ENCODE measurements at places on chromosomes 12 and 14. TPM values are rescaled to one million over a fixed set of nuclear protein-coding genes. Genes with fewer than 3 reads are reported as not detected.

Gene HOXC13
- 0.86 TPM for polyA plus RNA-seq

Gene LMNTD1
- polyA plus RNA-seq, result 0.80 TPM

Gene MLXIP
- 31.7 TPM for polyA plus RNA-seq

Gene EIF2B2
- polyA plus RNA-seq, result 59.1 TPM

Gene PTPRO
- 12.0 TPM for polyA plus RNA-seq

Gene TAS2R20
- polyA plus RNA-seq, result 2.5 TPM

Gene CEBPE
- polyA plus RNA-seq, result not detected

Gene KRT80
- 13.2 TPM for polyA plus RNA-seq

Gene STAT2
- 74.3 TPM for polyA plus RNA-seq

GRCh38 chr12:128682548-128683275, 141.0 kb downstream of the SLC15A4 start:
- no peak for DNase-seq

GRCh38 chr14:51660741-51661140, 9.0 kb downstream of the FRMD6 start:
- no peak for DNase-seq

GRCh38 chr14:34374998-34375740, 86.9 kb downstream of the SPTSSA start:
- no peak for DNase-seq

DNA sequence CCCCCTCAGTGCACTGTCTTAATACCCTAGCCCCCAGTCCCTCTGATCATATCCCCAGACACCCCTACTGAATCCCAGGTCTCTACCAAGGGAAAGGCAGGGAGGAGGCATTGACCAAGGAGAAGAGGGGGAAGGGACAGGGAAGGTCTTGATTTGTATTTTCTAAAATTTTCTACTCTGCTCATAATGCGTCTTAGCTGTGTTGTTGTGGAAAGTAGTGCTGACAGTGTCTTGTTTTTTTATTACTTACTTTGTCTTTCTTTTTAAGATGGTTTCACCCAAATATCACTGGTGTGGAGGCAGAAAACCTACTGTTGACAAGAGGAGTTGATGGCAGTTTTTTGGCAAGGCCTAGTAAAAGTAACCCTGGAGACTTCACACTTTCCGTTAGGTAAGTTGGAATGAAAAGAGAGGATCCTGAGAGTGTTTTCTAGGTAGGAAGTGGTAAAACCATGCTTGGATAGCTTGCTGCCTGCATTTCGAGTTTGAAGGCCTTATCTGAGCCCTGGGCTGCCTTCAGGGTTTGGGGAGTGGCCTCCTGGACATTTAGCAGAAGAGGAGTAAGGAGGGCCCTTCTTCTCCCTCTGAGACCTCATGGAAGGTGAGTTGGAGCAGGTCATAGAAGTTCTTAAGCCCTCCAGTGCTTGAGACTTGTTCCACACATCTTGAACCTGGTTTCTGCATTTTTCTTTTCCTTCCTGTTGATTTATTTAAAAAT, 27.4 kb downstream of the PTPN11 start:
- no peak for DNase-seq

DNA sequence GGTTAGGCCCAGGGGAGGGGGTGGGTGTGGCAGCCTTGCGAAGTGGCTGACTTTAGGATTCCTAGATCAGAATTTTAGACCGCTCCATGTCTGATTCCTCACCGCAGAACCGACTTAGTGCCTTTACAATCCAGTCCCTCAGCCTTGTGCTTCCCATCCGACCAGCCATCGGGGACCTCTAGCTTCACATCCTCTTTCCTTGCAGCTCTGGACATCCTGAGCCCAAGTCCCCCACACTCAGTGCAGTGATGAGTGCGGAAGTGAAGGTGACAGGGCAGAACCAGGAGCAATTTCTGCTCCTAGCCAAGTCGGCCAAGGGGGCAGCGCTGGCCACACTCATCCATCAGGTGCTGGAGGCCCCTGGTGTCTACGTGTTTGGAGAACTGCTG, 557 bp downstream of the COPS7A start:
- peak; percentile 16 for DNase-seq

DNA sequence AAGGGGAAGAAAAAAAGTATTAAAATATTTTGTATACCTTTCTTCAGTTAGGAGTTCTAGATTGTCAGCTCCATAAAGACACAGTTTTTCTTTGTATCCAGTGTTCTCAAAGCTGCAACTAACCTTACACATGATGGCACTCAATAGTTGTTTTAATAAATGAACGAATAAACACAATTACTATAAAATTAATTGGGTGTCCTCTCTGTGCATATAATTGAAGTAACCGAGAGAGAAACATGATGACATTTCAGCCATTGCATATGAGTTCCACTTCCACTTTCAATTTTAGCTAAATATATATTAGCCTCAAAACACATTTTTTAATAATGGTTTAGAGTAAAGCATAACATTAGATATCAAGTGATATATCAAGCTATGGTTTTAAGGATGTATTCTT, 671.2 kb downstream of the LRFN5 start:
- DNase-seq, result no peak

GRCh38 chr12:61860451-61860850, 399.8 kb upstream of the USP15 start:
- DNase-seq, result no peak

DNA sequence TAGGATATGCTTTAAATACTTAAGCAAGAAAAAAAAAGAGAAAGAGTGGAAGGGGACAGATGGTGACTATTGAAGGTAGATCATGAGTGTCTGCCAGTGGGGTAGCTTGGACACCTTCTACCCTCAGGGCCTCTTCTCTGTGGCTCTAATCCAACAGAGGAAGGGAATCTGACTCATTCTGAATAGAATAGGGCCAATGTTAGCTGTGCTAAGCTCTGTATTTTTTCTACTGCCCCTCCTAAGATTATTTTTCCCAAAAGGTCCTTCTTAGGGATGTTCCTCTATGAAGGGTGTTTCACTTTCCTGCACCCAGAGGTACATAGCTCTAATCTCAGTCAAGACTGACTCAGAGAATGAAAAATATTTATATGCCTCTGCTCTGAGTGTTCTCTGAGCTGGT, 25.6 kb downstream of the UNC79 start:
- DNase-seq, result no peak

DNA sequence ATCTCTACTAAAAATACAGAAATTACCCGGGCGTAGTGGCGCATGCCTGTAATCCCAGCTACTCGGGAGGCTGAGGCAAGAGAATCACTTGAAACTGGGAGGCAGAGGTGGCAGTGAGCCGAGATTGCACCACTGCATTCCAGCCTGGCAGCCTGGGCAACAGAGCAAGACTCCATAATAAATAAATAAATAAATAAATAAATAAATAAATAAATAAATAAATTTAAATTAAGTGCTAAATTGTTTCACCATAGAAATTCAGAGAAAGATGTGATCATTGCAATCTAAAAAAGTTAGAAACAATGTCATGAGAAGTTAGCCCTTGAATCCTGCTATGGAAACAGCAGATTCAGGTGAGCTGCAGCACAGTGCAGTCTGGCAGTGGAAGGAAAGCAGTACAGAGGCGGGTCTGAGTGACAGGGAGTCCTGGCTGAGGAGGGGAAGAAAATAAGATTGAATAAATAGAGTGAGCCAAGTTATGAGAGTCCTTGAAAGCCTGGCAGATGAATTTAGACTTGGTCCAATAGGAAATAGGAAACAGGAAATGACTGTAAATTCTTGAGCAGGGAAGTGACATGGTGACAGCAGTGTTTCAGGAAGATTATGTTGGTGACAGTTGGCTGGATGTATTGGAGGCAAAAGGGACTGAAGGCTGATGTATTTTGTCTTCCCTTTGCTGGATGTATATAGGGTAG, 241.5 kb downstream of the GXYLT1 start:
- no peak for DNase-seq

GRCh38 chr14:20970983-20971704, 15.9 kb downstream of the RNASE2 start:
- peak; percentile 83 for DNase-seq

DNA sequence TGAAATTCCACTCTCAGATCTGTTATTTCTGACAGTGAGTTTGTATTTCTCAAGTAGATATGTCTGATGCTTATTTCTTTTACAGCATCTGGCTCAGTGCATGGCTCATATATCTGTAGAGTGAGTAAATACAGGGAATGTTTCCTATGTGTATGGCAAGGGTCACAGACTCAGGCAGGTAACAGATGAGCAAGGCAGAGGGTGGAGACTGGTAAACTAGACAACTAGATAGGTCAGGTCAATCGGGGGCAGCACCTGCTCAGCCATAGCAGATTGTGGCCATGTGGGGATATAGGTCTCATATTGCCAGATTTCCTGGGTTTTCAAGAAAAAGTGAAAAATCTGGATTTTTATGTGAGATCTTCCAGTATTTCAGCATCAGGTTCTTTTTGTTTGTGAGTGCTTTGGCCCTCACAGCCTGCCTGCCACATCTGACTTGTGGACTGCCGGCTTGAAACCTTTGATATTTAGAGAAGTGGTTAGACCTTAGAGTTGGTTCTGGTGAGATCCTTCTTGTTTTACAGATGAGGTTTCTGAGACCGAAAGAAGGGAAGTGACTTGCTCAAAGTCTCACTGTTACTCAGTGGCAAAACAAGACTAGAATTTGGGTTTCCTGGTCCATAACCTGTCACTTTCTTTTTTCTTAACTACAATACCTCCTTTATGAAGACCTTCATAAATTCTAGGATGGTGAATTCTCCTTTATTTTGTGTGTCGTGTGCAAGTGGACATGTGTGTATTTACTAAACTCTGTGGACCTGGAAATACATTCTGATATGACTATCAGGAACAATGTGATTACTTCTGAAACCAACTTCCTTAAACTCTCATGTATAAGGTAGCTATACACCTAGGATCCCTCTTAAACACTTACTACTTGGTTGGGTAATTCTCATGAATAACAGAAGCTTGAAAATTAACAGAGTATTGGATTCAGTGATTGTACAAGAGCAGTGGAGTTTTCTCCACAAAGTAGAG, 34.4 kb downstream of the PROX2 start:
- no peak for DNase-seq

GRCh38 chr14:104887623-104888488, 22.8 kb downstream of the CEP170B start:
- no peak for DNase-seq

- DNase-seq, result no peak
Observed at GRCh38 chr12:66541426-66541825, 137.4 kb downstream of the GRIP1 start.

DNA sequence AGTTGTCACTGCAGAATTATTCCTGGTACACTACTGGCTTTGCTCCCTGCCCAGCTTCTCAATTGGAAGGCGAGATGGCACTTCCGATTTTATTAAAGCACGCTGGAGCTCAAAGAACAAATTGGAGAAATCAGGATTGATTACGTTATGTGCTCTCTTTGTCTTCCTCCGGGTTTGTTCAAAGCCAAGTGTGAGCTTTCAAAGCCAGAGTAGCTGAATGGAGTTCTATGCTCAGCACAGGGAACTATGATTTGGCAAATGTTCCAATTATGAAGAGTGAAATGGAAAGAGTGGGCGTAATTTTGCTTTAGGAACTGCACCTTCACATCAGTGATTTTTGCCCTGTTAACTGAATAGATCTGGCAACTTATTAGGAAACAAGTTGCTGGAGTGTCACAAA, 72.4 kb downstream of the FLRT2 start:
- DNase-seq, result no peak

DNA sequence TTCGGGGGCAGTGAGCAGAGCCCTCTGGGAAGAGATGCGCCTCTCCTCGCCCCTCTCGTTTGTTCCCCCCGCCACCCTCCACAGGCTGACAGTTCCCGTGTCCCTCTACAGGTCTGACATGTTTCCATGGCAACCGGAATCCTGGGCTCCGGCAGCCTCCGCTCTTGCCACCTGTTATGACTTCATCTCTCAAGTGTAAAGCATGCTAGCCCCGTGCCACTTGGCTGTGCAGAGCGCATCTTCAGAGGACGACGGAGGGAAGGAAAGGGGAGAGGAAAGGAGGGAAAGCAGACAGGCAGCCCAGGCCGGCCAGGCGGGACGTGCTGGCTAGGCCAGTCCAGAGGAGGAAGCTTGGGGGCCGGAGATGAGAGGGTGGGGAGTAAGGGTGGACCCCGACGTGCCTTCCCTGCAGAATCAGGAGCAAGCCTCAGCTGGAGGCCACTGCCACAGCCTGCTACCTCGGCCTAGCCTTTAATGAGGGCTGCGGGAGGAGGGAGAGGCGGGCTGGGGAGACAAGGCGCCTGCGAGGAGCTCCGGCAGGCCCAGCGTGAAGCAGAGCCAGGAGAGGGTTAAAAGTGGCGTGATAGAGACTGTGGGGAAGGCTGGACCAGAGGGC, 214.3 kb downstream of the DPF3 start:
- peak; percentile 55 for DNase-seq

- DNase-seq, result no peak
Observed at GRCh38 chr12:91890742-91891141, 254.9 kb downstream of the BTG1 start.

DNA sequence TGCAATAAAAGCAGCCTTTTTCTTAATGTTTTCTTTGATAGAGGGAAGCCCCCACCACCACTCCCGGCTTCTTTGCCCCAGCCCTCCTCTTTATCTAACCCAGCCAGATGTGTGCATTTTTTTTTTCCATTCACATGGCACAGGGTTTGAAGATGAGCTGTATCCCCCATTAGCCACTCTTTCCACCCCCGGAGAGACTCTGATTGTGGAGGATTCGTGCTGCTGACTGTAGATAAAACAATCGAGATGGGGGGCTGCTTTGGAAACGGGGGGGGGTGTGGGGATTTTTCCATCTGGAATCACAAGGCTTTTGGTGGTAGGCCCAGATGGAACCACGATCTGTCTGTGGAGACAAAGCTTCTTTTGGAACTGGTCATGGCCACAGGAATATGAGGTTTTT, 46.2 kb upstream of the VASH1 start:
- no peak for DNase-seq

GRCh38 chr12:67802731-67803130, 154.2 kb downstream of the DYRK2 start:
- no peak for DNase-seq

- DNase-seq, result no peak
Observed at GRCh38 chr12:12267742-12268200, 927 bp upstream of the LRP6 start.

DNA sequence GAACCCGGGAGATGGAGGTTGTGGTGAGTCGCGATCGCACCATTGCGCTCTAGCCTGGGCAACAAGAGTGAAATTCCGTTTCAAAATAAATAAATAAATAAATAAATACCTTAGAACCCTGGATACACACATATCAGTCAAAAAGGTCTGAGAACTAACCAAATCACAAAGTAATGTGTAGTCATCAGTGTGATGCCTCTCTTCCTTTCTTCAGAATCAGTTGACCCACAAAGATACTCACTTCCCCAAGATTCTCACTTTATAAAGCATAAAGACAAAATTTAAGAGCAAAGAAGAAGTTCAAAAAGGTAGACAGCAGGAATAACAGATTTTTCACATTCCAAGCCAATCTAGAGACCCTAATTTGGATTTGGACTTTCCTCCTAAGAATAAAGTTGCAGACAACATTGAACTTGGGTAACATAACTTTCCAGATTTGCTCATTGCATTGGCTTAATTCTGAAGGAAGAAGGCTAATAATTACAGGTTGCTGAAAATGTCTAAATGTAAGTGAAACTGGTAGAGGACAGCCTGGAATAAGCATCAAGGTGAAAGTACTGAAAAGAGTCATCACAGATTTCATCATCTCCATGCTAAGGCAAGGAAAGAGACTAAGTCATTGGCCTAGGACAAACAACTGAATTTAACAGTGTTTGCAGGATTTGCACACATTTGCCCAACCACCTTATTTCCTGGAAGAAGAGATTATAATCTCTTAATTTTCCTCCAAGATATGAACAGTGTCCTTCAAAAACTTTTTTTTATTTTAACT, 17.4 kb downstream of the TMED10 start:
- no peak for DNase-seq
